Activated naive CD4-positive, alpha-beta T cell treated with anti-CD3 and anti-CD28 coated beads, Interleukin-2, amount 50 U/mL, for 72 hours (primary cell): ENCODE measurements at places on chromosomes 7 and 10. TPM values are rescaled to one million over a fixed set of nuclear protein-coding genes. Genes with fewer than 3 reads are reported as not detected.

DNA sequence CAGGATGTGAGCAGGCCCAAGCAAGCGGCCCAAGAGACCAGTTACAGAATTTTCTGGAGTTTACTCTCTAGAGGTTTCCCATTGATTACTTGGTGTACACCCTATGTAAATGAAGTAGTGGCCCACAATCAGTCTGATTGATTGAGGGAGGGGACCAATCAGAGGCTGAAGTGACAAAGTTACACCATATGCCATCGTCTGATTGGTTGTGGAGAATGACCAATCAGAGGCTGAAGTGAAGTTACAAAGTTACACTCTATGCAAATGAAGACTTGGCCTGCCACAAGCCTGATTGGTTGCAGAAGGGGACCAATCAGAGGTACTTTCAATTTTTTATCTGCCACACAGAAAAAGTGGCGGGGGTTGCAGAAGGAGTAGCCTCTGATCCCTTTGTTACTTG, 83.7 kb downstream of the KIF20B start:
- no peak for DNase-seq

DNA sequence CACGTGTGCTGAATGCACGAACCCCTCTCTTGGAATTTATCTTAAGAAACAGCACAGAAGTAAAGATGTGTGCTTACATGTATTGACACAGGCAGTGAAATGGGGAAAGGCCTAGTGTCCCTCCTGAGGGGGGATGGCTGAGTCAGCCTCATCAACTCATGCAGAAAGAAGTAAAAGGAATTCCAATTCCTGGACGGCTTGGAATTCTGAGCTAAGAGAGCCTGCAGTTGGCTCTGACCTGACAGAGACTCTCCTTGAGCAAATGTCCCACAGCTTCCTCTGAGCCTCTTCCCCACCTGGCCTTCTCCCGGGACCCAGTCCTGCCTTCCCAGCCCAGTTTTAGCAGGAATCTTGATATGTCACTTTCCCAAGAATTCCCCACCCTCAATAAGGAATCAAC, 542.4 kb upstream of the ADARB2 start:
- DNase-seq = no peak

DNA sequence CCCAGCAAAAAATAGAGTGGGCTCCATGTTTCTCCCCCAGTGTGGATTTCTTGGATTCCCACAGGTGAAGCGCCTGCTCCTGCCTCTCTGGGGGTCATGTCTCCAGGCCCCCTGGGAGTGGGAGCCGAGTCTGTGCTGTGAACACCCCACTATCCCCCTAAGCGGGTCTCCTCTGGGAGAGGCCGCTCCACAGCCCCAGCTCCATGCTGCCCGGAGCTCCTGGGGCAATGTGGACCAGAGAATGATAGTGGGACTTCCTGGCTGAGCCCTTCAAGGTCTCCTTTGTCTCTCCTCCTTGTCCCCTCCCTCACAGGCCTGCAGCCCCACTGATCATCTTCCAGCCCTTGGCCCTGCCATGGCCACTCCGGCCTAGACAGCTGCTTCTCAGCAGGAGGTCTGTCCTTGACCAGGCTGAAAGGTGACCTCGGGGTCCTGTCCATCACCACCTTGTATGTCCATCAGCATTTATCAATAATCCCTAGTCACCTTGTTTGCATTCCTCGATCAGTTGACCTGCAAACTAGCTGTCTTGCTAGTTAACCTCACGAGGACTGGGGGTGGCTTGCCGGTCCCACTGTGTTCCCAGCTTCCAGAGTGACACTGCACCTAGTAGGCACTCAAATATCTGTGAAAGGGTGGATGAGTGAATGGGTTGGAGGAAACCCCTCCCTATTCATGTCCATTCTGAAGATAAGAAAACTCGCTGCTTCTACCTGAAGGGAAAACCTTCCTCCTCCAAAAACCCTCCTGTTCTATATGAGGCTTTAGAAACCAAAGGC, 776 bp upstream of the CALML3 start:
- DNase-seq = peak; percentile 43

- no peak for DNase-seq
Measured at GRCh38 chr10:76209135-76209534, 777.7 kb downstream of the LRMDA start.

The ZYX gene
- total RNA-seq = 146 TPM

GRCh38 chr7:49333180-49333881, 409.0 kb downstream of the CDC14C start:
- DNase-seq = no peak

The ACTR3C gene
- total RNA-seq = 2.3 TPM

- DNase-seq = no peak
Measured at GRCh38 chr7:96596120-96596826, 113.4 kb downstream of the SEM1 start.

DNA sequence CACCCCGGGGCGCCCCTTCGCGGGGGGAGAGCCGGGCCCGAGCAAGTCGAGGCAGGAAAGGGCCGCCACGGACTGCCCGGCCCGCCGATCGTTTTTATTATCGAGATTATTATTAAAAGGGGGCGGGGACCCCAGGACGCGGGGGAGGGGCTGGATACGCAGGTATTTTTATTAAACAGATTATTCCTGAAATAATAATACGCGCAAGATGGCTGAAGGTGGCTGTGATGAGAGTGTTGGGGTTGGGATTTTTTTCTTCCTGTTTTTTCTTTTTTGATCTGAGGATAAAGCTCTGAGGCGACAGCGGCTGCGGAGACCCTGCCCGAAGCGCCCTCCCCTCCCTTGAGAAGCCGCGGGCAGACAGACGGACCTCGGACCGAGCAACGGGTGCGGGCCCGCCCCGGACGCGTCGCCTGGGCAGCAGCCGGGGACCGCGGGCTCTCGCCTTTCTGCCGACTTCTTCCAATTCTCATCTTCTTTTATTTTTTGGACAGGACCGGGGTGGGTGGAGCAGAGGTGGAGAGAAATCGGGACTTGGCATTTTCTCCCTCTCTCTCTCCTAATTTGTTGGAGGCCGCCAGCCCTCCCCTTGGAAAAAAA, 1.4 kb upstream of the TRIM8 start:
- peak; percentile 22 for DNase-seq

DNA sequence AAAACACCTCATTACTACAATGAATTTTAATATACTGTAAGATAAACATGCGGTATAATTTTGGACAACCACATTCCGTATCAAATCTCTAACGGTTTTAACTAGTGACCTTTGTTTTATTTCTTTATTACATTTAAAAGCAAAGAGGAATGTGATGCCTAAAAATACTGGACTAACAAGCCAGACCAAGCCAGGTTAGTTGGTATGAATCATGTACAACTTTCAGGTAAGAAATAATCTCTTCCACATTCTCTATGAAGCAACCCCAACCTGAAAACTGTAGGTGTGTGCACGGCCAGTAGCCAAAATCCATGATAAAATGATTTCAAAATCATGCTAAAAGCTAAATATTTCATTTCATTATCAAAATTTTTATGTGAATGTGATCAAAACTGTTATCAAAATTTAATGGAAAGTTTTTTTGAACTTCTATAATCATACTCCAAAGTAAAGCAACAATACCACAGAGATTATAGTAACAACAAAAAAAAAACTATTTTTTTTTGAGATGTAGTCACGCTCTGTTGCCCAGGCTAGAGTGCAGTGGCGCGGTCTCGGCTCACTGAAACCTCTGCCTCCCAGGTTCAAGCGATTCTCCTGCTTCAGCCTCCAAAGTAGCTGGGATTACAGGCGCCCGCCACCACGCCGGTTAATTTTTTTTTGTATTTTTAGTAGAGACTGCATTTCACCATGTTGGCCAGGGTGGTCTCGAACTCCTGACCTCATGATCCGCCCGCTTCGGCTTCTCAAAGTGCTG, 127.2 kb downstream of the NRBF2 start:
- DNase-seq = no peak

GRCh38 chr7:48505051-48505450, 333.8 kb downstream of the ABCA13 start:
- no peak for DNase-seq

DNA sequence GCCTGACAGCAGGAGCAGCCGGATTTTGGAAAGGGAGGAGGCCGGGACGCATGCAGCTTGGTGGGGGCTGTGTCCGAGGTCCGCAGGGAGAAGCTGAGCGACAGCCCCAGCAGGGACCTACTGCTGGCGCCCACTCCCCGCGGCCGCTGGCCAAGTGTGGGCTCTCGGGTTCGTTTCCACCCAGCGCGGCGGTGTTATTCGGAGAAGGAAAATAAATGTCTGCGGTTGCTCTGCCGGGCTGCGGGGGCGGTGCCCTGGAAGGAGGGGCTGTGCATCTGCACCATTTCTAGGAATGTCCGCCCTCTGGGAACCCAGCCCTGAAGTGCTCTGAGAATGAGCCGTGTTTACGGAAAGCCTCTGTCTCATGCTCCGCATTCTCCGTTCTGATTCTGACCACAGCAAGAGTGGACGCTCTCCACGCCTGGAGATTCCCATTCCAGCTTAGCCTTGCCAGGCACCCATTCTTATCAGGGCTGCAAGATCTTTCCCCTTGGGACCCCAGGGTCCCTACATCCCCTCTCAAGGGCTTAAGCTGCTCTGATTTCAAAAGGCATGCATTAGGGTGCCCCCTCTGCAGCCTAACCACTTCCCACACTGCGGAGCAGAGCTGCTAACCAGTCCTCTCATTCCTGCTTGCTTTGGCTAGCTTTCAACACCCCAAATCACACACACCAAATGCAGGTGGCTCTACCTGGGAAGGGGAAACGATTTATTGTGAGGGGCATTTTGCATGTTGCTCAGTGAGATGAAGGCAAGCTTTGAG, 256.6 kb upstream of the GLI3 start:
- no peak for DNase-seq

The FAM25C gene
- total RNA-seq = not detected

The BMPER gene
- total RNA-seq = not detected

- no peak for DNase-seq
Measured at GRCh38 chr10:70122742-70123141, 9.9 kb downstream of the AIFM2 start.

The ZNF33B gene
- total RNA-seq = 14.1 TPM

- DNase-seq = no peak
Measured at GRCh38 chr10:119302591-119303253, 95.4 kb downstream of the GRK5 start.

GRCh38 chr10:121747163-121747775, 149.0 kb upstream of the FGFR2 start:
- no peak for DNase-seq

- no peak for DNase-seq
Measured at GRCh38 chr7:24911213-24911603, 68.8 kb downstream of the OSBPL3 start.

The SYCE1 gene
- total RNA-seq = not detected

DNA sequence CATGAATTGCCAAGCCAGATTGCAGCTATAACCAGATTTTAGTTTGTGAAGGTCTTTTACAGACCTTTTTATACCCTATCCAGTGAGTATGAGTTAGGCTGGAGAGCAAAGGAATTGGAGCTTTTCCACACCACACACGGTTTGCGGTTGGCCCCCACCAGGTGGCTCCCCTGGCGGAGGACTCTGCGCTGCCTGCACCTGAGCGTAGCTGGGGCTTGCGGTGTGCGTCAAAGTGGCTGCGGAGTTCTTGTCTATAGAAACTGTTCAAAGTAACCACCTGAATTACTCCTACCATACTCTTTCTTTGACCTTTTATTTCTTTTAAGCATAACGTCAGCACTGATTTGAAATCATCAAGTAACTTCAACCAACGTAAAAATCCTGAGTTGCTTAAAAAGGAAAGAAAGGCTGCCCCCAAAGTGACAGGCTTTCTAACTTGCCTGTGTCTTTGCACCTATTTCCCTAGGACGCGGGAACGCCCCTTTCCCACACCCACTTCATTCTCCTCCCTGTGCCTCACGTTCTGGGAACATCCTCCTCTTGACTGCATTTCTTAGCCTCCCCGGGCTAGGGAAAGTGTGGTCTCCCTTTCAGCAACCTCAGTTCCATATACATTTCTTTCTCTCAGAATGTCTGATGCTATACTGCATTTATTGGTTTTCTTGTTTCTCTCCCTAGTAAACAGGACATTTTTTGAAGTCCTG, 47.6 kb upstream of the TMEM72 start:
- no peak for DNase-seq

The ANKRD61 gene
- not detected for total RNA-seq

The SFTPD gene
- 0.41 TPM for total RNA-seq

The CLDN3 gene
- total RNA-seq = not detected

The EVX1 gene
- not detected for total RNA-seq

The NODAL gene
- total RNA-seq = not detected
